ENCODE measurements at places on chromosomes 13 and 19. TPM values are rescaled to one million over a fixed set of nuclear protein-coding genes. Genes with fewer than 3 reads are reported as not detected.

DNA sequence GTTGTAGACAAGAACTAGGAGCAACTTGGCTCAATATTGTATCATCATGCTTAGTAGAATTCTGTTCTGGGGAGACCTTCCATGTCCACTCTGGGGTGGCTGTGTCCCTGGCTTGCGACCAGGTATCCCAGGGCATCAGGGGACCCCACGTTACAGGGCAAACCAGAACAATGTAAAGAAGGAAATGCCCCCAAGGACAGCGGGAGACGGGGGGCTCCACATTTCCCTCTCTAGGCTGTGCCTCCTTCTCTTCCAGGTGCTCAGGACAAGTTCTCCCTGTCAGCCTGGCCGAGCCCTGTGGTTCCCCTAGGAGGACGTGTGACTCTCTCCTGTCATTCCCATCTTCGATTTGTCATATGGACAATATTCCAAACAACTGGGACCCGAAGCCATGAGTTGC lies 30.8 kb downstream of the LAIR2 start:
- no peak for DNase-seq

DNA sequence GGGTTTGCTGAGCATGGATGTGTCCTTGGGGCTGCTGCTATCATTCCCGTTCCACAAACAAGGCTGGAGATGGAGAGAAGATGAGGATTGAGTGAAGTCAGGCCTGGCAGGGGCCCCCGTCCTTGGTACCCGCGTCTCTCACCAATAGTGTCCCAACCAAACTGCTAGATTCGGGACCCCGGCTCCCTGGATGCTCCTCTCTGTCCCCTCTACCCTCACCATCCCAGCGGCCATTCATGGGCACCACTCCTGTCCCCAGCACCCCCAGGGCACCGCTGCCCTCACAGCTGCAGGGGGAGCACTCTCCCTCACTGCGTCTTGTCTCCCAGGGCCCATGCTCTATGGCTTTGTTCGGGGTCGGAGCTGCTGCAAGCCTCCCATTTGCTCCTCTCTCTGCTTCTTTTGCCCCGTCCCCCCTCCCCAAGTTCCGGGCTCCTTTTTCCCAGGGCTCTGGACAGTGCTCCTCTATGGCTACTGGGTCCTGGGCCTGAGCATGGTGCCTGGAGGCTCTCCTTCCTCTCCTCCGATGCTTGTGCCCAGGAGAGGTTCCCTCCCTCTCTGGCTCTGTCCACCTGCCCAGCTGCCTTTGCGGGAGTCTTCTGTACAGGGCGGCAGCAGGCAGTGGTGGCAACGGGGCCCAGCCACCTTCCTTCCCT lies 219.5 kb downstream of the TEX29 start:
- no peak for DNase-seq

DNA sequence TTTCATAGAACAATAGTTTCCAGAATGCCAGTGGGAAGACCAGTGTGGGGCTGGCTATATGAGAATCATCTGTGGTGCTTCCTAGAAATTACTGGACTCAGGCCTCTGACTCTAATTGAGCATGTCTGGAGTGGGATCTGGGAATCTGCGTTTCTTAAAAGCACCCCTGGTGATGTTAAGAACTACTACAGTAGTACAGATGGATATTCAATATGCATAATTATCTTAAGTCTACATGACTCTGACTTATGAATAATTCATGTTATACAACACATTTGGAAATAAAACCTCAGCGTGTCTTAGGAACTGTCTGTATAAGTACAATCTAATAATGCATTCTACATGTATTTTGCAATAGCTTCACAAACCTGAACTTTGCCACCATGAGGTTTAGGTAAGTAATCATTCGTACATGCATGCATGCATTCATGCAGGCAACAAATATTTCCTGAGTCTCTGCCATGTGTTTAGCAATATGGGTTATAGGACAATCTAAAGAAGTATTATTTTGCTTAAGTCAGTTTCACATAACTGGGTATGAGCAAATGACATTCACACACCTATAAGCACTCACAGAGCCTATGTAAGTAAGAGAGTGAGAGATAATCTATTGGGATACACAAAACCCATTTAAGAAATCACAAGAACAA lies 62.0 kb downstream of the EPSTI1 start:
- no peak for DNase-seq

DNA sequence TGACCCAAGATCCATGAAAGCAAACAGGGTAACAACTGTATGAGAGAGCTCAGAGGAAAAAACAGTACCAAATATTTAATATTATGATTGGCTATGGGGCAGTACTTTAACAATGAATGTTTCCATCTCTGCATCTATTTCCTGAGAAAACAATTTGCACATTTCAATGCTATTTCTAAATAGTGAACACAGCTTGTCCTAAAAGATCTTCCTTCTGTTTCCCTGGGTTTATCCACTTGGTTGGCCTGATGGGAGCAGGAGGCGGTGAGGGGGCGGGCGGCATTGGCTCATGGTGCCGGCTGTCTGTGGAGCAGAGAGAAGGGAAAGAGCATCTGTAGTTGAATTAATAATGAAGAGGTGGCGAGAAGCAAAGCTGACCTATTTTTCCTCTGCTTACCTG lies 291.4 kb downstream of the DCLK1 start:
- no peak for DNase-seq

SMIM44 gene
- total RNA-seq = not detected

LPAR2 gene
- 64.8 TPM for total RNA-seq

GPC5 gene
- total RNA-seq = 0.77 TPM

DNA sequence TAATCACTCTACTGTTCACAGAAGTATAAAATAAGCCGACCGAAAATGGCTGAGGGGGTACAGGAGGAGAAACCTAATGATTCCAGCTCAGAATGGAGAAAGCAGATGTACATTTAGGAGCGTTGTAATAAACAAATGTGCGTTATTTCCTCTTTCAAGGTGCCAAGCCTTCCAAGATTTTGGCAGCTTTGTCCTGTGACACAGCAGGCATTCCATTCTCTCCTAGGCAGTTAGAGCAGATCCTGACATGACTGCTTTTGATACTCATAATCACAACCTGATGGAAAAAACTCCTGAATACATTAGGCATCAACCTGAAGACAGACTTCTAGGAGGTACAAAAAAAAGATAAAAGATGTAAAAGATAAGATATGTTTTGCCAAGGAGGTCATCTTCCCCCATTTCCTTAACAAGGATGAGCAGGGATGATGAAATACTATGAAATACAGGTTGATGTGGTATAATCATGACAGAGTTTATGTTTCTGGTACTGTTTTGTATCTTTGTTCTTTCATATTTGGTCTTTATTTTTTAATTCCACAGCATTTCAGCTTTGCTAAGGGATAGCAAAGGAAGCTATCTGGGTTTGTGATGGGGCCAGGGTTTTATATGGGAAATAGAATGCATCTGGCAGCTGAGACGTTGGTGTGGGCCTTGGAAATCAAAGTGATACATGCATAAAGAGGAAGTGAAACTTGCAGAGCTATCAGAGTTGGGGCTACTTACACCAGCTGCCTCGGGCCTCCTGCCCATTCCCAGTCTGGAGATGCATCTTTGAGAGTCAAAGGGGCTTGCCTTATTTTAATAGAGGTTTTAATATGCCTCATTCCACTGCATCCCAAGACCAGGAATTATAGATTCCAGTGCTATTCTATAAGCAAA lies 222.5 kb downstream of the OXGR1 start:
- DNase-seq = no peak

- DNase-seq = no peak
Observed at GRCh38 chr19:3336680-3337523, 29.5 kb upstream of the NFIC start.

DNA sequence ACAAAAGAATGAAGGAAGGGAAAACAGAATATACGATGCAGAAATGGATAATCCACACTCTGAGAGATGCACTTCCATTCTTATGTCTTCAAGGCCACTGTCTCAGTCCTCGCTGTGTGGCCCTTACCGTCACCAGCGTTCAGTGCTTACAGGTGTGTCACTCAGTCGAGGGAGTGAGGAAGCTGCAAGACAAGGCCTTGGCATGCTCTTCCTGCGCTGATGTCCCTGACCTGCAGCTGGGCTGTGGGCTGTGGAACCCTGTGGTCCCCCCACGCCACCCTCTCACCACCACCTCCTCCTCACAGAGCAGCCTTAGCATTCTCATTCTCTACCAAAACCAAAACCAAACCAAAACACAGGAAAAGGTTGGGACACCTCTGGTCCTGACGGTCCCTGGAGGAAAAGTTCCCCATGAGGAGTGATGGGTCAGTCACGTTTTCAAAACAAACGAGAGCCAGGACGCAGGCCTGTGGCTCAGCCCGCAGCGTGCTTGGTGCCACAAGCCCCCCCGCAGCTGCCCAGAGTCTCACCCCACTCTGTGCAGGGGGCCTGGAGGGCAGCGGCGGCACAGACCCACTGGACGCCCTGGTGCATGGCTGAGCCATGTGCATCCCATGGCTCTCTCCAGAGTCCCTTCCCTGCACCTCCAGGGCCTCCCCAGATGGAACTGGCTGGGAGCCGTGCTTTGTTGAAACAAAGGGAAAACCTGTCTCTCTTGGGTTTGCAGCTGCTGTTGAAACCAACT lies 48.2 kb upstream of the GPR183 start:
- no peak for DNase-seq

DNA sequence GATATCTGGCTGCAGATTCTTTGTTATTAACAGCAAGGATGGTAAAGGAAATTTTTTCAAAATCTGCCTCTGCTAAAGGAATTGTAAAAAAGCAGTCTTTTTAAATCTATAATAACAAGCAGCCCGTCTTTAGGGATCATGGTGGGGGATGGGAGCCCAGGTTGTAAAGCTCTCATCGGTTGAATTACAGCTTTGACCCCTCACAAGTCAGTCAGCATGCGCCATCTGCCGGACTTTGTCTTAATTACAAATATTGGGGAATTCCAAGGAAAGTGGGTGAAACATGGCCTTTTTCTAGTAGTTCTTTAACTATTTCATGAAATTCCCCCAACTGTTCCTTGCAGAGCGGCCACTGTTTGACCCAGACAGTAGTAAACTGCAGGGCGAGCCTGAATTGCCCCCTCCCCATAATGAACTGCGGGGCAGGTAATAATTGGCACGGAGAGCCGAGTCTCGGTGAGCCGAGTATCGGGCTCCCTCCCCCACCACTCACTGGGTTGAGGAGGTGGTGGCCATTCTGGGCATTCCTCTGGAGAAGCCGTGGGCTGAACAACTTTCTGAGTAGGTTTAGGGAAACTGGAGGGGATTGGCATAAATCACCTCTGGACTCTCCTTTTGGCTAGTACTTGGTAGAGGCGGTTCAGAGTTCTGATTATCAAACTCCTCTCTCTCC lies 11.6 kb downstream of the ZNF578 start:
- DNase-seq = peak; percentile 79

PRR20B gene
- total RNA-seq = not detected

DNA sequence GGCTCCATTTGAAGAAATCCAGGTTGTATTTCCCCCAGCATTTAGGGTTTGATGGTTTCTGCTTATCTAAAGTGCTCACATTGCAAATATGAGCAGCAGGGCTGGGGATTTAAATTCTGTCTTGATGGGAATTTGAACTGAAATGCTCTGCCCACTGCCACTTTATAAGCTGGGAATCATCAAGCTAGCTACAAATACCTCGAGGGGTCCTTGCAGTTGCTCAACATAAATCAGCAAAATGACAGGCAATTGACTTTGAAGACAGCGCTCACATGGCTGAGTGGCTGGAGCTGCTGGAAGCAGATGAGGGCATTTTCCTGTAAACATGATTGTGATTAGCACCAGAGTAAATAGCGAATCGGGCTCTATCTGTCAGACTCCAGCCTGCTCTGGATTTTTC lies 39.4 kb upstream of the MEDAG start:
- DNase-seq = no peak

CNMD gene
- 5.5 TPM for total RNA-seq

ADGRE3 gene
- total RNA-seq = not detected

DNA sequence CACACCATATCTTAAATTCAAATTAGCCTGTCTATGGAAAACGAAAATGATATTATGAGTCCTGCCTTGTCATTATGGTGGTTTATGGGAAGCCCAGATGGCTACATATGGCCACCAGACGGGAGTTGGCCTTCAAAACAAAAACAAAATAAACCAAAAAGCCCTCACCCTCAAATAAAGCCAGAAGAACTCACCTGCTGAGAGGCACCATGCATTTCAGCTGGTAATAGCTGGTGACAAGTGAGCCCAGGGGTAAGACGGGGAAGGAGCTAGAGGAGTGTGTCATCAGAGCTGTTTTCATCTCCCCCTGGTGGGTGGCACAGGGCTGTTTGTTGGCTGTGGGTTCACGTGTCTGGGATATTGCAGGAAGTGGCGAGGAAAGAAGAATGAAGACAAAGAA lies 152.9 kb downstream of the EFNB2 start:
- DNase-seq = no peak

DNA sequence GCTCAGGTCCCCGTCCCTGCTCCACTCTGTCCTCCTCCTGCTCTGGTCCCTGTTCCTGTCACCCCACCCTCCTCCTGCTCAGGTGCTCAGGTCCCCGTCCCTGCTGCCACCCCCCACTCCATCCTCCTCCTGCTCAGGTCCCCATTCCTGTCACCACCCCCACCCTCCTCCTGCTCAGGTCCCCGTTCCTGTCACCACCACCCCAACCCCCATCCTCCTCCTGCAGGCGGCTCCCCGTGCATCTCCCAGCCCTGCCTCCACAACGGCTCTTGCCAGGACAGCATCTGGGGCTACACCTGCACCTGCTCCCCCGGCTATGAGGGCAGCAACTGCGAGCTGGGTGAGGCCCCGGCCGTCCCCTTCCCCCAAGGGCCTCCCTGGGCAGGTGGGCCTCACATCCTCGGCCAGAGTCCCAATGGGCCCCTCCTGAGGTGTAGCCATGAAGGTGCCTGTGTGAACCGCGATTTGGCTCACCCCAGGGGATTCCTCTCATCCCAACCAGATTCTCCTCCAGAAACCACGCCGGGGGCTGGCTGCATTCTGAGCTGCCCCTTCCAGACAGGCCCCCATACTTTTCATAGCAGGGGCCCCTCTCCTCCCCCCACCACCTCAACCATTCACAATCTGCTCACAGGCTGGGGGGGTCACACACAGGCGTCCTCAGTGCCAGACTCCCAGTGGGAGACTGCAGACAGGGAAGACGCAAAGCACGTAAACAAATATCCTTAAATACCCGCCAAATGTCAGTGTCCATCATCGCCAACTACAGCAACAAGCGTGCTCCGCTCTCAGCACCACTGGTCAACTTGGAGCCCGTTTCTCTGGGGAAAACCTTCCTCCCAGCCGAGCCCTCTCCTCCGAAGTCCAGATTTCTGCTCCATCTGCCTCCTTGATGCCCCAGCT lies 4.6 kb downstream of the PROZ start:
- no peak for DNase-seq

DNA sequence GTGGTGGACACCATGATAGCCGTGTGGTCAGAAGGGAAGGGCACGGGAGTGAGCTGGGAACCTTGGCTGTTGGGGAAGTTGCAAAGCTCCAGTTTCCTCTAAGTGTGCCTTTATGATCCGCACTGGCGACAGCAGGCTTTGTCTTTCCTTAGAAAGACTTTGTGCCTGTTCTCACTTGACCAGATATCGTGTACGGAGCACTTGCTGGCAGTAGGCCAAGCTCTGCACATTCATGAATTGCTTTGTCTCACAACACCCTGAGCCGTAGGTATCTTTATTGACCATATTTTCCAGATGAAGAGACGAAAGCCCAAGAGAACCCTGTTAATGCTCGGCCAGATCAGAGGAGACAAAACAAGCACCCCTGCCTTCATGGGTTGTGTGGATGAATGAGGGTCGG lies 15.1 kb downstream of the CUL4A start:
- DNase-seq = no peak

GRCh38 chr13:112056739-112057438 lies 10.1 kb upstream of the SOX1 start:
- DNase-seq = peak; percentile 38

ZNF91 gene
- total RNA-seq = 105 TPM
